Brain (organoid and tissue), 16 donors: ENCODE measurements at places on chromosomes 5 and 9.

GRCh38 chr5:82644229-82644628 lies 366.1 kb upstream of the RPS23 start:
- DNase-seq: no peak

DNA sequence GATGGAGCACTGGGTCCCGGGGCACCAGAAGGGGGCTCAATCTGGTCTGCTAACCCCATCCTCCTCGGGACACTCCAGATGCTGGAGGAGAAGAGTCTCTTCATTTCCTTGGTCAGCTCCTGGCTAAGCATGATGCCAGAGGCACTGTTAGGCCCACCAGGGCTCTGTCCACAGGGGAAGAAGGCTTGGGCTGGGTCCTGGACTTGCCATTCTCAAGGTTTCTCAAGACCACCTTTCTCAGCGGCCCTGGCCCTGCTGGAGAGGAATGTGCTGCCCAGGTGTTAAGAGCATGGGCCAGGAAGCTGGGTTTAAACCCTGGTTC lies 7.9 kb downstream of the SH2D3C start:
- no peak for DNase-seq

GRCh38 chr5:39218482-39219402 lies 621 bp downstream of the FYB1 start:
- no peak for DNase-seq

- DNase-seq: no peak
Measured at GRCh38 chr9:133101356-133102189, 19.5 kb downstream of the RALGDS start.
